ENCODE measurements at places on chromosomes 3 and 15.

DNA sequence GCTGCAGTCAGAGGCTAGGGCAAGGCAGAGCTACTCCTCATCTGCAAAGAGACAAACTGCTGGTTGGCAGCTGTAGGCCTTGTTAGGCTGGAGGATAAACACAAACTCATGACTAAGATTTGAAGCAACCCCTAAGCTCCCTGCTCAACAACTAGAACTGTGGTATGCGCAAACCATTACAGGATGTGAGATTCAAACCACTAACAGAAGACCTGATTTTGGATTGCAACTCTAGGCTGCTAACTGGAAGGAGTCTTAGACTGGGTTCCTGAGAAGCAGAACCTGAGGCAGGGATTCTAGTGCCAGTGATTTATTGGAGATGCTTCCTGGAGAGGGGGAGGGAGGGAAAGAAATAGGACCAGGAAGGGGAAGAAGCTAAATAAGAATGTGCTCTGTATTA, 22.5 kb downstream of the CCR4 start:
- DNase-seq, result no peak

- DNase-seq, result no peak
Observed at GRCh38 chr3:143226678-143227291, 107.2 kb downstream of the CHST2 start.

- no peak for DNase-seq
Observed at GRCh38 chr3:34213478-34213877, 415.0 kb downstream of the PDCD6IP start.

DNA sequence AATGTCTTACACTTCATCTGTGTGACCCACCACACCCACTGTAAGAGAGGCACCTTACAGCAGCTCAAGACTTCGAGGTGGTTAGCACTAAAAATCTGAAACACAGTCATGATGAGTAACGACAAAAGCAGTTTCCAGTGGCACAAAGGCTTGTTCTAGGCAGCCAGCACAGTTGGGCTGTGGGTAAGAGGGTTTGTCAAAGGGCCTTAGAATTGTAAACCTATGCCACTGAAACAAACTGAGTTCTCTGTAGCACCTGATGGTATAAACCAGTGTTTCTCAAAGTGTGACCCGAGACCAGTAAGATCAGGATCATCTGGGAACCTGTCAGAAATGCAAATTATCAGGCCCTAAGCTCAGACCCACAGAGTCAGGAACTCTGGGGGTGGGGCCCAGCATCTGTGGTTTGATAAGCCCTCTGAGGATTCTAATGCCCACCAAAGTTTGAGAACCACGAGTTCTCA, 36.5 kb downstream of the DAPK2 start:
- DNase-seq, result no peak

Measured in stimulated activated CD8-positive, alpha-beta memory T cell treated with anti-CD3 and anti-CD28 coated beads, Interleukin-4, amount 100 ng/mL, for 1 hour (primary cell).